ENCODE measurements at places on chromosomes 7 and 10. TPM values are rescaled to one million over a fixed set of nuclear protein-coding genes. Genes with fewer than 3 reads are reported as not detected.
A peak's percentile ranks its signal among the peaks of the same experiment; 100 is the strongest.

- H3K4me1 ChIP-seq: no peaks in the 10 kb centered on the region
- no peak for DNase-seq
- H3K4me3 ChIP-seq: no peak overlapping the region
- H3K27ac ChIP-seq: no peak overlapping the region
Measured at GRCh38 chr10:19702215-19702614, 114.0 kb upstream of the PLXDC2 start.

GRCh38 chr7:55150709-55151451 lies 132.1 kb downstream of the EGFR start:
- H3K27me3 ChIP-seq: no peaks in the 10 kb centered on the region
- no peak for DNase-seq
- H3K36me3 ChIP-seq: no peaks in the 10 kb centered on the region
- H3K4me1 ChIP-seq: no peaks in the 10 kb centered on the region
- H3K27ac ChIP-seq: no peak overlapping the region
- H3K4me3 ChIP-seq: no peak overlapping the region

GRCh38 chr10:13872411-13872810 lies 285.6 kb downstream of the PRPF18 start:
- no peak for DNase-seq
- peak overlapping the region; percentile 67 for H3K27ac ChIP-seq
- no peaks in the 10 kb centered on the region for H3K36me3 ChIP-seq
- H3K4me3 ChIP-seq: no peak overlapping the region
- peaks cover 9% of the 10 kb centered on the region for H3K4me1 ChIP-seq

- H3K27ac ChIP-seq: no peak overlapping the region
- no peaks in the 10 kb centered on the region for H3K36me3 ChIP-seq
- no peaks in the 10 kb centered on the region for H3K27me3 ChIP-seq
- H3K4me3 ChIP-seq: no peak overlapping the region
Measured at GRCh38 chr7:28093623-28094232, 86.9 kb downstream of the JAZF1 start.

- no peaks in the 10 kb centered on the region for H3K36me3 ChIP-seq
- no peak overlapping the region for H3K27ac ChIP-seq
- no peak for DNase-seq
Measured at GRCh38 chr10:113893570-113893969, 39.1 kb downstream of the NHLRC2 start.

DNA sequence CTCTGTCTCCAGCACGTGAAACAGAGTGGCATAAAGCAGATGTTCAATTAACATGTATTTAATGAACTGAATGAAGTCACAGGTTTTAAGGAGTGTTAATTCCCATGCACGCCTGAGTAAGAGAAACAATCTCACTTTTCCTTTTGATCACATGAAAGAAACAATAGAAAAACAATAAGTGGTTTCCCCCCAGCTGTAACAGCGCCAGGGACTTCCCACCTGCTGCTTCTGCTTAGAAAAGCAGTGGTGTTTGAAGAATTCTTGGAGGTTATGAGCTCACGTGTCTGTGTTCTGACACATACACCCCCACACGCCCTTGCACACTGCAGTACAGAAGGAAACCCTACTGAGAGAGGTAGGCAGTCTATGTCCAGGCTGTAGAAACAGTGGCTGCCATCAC lies 51.3 kb upstream of the FRMD4A start:
- no peak overlapping the region for H3K4me3 ChIP-seq
- H3K27ac ChIP-seq: no peak overlapping the region
- DNase-seq: no peak
- no peaks in the 10 kb centered on the region for H3K36me3 ChIP-seq
- H3K4me1 ChIP-seq: no peaks in the 10 kb centered on the region

DNA sequence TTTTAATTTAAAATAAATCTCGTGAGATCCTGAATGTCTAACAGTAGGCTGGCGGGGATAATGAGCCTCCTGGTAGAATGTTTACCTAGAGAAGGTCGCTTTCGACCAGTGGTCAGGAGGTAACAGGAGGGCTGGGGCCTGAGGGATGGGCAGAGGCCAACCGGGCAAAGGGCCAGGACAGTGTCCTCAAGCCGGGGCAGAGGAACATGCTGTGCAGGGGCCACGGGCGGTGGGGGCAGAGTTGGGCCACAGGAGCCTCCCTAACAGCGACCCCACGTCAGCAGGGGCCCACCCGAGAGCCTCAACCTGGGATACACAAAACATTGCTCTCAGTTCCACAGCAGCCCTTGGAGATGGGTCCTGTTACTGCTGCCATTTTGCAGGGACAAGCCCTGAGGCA lies 14.5 kb downstream of the CFAP46 start:
- H3K36me3 ChIP-seq: no peaks in the 10 kb centered on the region
- peak; percentile 59 for DNase-seq
- H3K27ac ChIP-seq: no peak overlapping the region
- no peaks in the 10 kb centered on the region for H3K27me3 ChIP-seq

DNA sequence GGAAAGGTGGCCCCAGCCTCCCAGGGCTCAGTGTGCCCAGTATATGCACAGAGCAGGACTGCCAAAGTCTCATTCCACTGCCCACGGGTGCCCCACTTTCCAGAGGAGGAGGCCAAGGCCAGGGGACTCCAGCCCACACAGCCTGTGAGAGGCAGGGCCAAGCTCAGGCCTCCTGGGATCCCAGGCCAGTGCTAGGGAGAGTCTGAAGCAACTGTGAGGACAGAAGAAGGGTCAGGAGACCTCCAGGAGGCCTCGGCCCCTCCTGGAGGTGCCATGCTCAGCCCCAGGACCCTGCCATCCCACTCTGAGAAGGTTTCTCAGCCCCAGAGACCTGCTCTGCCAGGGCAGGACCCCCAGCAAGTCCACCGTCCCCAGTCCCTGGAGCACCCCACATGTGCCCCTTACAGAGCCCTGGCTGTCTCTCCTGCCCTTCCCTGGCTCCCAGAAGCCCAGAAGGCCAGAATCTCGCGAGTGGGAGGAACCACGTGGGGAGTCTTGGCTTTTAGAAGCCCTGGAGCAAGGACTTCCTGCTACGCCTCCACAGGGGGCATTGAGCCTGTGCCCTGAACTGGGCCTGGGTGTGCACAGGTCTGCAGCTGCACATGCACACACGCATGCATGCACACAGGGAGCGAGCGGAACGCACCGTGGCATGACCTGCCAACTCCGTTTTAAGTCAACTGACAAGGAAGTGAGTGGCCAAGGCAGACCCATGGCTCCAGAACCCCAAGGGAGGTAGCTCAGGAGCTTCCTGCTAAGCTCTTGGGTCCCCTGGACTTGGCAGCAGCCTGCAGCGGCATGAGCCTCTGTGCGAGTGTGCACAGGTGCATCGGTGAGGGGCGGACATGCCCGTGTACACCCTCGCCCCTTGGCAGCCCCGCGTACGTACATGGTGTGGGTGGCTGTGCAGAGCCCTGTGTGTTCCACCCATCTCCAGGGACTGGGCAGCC lies 33.6 kb downstream of the ZCCHC24 start:
- H3K27me3 ChIP-seq: no peaks in the 10 kb centered on the region
- no peak overlapping the region for H3K4me3 ChIP-seq
- H3K36me3 ChIP-seq: no peaks in the 10 kb centered on the region
- no peak overlapping the region for H3K27ac ChIP-seq
- no peak for DNase-seq

GRCh38 chr7:103712991-103713778 lies 267.2 kb upstream of the SLC26A5 start:
- DNase-seq: no peak
- no peaks in the 10 kb centered on the region for H3K4me1 ChIP-seq
- H3K27ac ChIP-seq: no peak overlapping the region
- no peak overlapping the region for H3K4me3 ChIP-seq

Gene NEUROG3
- total RNA-seq: not detected

Gene BET1
- total RNA-seq: 39.2 TPM

Gene TMEM229A
- total RNA-seq: not detected

Gene ACBD7
- total RNA-seq: 2.4 TPM

Gene HPSE2
- 0.98 TPM for total RNA-seq

Gene CNNM1
- 1.1 TPM for total RNA-seq

All from upper lobe of left lung (tissue), 6 donors.